ENCODE measurements at places on chromosomes 1 and 21. TPM values are rescaled to one million over a fixed set of nuclear protein-coding genes. Genes with fewer than 3 reads are reported as not detected.

Gene CHI3L1
- 51.3 TPM for total RNA-seq

Gene AUNIP
- 1.5 TPM for total RNA-seq

GRCh38 chr1:41246568-41246967 lies 4.5 kb upstream of the SCMH1 start:
- no peak for DNase-seq

- DNase-seq: no peak
Measured at GRCh38 chr1:226714148-226714547, 24.9 kb downstream of the ITPKB start.

GRCh38 chr1:175632667-175633066 lies 110.7 kb downstream of the TNR start:
- DNase-seq: no peak

DNA sequence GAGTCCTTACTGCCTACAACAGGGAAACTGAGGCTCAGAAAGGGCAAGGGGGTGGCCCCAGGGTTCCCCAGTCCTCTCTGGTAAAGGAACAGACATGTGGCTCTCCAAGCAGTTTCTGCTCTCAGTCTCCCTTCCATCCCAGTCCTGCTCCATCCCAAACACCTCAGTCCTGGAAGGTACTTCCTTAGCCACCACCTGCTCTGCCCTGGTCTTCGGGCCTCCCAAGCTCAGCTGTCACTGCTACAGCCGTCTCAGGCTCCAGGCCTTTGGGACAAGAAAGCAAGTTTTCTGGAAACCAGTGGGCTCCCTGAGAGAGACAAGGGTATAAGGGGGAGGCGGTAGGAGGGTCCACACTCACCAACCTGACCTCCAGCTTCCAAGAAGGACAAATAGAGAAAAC lies 23.1 kb upstream of the ADGRB2 start:
- no peak for DNase-seq

DNA sequence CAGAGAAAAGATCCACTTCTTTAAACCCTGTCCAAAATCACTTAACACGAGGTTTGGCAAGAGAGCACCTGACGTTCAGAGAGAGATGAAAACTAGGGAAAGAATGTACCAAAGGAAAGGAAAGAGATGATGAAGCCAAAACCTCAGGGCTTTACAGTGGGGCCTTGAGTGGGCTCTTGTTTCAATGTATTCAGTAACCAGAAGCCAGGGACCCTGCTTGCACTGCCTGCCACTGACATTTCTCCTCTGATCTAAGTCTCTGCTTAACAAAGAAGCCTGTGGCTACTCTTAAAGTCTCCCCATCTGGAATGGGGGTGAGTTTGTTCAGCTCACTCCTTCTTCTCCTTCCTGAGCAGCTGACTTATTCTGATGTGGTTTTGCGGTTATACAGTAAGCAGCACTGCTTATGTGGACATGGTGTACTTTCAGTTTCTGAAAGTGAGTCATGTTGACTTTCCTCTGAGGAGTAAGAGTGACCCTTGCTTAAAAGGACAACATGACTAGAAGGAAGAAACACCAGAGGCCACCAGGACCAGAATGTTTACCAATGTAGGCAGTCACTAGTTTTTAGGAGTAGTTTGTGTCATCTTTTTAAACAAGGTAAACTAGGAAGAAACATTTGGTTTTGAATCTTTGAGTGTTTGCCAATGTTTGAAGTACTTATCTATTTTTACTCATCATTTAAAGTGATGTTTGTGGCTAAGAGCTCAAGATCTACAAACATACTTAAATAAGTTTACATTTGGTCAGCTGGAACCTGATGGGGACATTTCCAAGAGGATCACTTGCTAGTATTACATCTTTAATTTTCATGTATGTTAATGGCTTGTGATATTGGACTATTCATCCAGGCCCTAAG lies 87.4 kb downstream of the FASLG start:
- no peak for DNase-seq

- no peak for DNase-seq
Measured at GRCh38 chr1:54380290-54380882, 25.8 kb downstream of the SSBP3 start.

GRCh38 chr1:240122639-240123613 lies 31.2 kb downstream of the FMN2 start:
- DNase-seq: no peak

- DNase-seq: no peak
Measured at GRCh38 chr1:243595527-243596210, 254.4 kb downstream of the AKT3 start.

DNA sequence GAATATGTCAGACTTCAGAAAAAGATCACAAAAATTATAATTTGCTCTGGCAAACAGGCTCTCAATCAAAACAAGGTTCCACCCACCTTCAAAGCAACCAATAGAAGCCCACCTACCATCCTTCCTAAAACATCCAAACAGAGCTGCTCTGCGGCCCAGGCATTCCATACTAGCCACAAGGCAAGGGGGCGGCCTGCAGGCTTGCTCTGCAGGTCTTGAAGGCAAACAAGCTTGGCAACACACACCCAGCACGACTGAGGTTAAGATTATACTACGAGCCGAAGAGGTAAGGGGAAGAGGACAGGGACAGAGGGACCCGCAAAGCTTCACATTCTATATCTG lies 207.3 kb downstream of the SLC45A1 start:
- no peak for DNase-seq

GRCh38 chr1:164647211-164647610 lies 88.2 kb downstream of the PBX1 start:
- no peak for DNase-seq

DNA sequence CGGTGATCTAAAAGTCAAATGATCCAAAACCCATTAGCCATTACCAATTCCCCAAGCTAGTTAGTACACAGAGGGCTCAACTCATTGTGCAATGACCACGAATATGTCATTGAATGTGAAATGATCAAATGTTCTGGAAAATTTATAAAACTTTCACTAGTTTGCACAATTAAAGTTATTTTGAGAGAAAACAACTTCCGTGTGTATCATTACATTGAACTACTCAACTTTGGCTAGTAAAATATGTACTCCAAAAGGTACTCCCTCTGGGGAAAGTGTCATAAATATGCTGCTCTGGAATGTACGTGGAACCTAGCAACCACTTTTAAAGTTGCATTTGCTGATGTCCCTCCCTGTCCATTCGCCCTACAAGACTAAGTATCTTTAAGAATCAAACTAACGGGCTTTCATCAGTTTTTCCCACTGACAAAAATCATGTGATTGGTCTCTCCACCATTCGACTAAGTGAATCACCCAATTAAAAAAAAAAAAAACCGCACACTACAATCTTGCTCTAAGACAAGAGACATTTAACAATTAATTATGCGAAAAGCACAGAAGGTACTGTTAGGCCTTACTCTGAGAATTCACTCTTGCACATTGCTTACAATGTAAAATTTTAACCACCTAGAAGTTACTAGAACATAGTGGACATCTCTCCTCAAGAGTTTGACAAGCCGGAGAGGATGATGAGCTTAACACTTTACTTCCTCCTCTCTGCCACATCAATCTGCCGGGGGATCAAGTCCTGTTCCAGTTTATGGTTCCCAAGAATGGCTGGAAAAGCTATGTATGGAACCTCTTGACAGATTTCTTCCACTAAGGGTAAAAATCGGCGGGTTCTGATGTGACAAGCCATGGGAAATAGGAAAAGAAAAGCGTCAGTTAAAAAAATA lies 1.2 kb downstream of the ACBD3 start:
- DNase-seq: no peak
